Posterior cingulate gyrus (tissue), 11 donors: ENCODE measurements at places on chromosomes 12 and 14.

DNA sequence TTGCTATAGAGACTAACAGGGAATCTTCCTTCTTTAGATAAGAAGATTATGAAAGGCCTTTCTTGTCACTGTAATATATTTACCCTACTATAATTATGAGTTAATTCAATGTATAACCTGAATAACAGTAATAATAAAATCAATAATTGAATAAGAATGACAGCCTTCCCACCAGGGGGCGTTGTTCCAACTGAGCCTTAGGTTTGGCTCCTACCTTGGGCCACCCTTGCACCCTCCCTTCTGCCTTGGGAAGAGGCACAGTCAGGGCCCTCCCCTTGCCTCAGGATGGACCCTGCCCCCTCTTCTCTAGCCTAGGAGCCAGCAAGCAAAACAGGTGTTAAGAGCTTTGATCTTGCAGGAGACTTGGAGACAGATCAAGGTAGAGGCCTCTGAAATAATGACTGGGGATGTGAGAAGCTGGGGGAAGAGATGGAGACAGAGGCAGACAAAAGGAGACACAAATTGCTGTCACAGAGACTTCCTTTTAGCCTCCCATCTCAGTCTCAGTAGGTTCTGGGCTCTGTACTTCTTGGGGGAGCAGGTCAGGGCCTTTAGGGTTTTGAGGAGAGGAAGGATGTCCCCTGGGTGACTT, 40.1 kb upstream of the CISTR start:
- no peak for DNase-seq

DNA sequence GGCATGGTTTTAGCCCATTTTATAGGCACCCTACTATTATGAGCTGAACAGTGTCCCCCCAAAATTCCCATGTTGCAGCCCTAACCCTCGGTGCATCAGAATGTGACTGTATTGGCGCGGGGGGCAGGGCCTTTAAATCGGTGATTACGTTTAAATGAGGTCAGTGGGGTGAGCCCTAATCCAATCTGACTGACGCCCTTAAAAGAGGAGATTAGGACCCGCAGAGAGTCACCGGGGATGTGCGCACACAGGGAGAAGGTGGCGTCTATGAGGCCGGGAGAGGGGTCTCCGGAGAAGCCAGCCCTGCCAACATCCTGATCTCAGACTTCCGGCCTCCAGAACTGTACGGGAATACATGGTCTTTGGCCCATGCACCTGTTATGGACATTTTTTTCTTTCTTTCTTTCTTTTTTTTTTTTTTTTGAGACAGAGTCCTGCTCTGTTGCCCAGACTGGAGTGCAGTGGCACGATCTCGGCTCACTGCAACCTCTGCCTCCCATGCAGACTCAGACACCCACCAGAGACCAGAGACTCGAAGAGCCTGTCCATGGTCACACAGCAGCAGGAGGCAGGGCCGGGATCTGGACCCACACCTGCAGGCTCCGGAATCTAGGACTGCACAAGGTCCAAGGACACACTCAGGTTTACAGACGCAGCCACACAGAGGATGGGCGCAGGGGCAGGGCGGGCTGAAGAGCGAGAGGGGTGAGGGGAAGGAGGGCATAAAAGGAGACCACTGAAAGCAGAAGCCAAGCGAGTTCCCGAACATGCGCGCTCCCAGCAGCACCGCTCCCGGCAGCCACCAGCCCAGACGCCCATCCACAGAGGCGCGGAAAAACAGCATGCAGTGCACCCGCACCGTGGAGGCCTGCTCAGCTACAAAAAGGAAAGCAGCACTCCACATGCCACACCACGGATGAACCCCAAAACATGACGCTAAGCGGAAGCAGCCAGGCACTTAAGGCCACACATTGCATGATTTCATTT, 19.0 kb downstream of the SCARB1 start:
- DNase-seq, result no peak

DNA sequence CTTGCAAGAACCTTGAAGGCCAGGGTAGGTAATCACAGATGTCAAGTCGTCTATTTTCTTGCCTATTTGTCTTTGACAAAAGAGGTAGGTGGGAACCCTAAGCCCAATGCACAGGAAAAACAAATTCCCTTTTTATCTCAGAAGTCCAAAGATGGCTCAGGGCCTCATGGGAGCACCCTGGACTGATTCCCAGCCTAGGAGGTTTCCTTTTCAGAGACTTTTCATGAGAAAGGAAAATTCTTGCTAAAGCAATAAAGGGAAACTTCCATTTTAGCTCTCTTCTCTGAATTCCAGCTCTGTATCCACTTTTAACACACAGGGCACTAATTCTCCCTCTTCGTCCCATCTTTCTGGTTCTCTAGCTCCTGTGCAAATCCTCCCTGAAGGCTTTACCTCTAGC, 1.2 kb downstream of the ZNF641 start:
- no peak for DNase-seq

DNA sequence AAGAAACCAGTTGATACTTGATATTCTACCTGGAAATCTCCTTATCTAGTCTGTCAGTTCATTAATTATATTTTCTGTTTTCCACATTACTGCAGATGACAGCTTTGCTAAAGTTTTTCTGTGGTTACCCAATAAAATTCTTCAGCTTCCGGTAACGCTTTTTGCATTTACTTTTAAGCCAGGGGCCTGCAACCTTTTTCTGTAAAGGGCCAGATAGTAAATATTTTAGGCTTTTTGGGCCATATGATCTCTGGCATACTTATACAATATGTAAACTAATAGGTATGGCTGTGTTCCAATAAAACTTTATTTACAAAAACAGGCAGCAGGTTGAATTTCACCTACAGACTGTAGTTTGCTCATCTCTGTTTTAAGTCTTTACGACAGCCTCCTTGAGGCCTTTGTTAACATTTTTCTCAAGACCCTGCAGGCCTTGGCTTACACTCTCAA, 48.3 kb downstream of the SPATS2 start:
- DNase-seq, result no peak

- no peak for DNase-seq
These were observed 90.9 kb downstream of the BMP4 start for GRCh38 chr14:53865711-53866110.

DNA sequence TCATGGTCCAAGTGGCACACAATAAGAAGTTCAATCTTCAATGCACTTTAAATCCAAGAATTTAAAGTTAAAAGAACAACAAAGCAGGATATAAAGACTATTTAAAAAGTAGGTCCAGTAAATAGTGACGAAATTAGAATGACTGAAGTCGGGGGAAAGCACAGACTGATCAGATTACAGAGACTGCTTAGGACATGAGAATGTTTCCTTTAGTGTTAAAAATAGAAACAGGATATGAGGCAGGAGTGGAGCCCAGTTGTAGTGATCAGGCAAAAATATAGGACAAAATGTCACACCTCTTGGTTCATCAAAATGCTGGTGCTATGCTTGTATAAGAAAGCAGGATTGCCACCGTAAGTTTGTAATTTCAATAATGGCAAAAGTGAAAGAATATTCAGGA, 52.2 kb upstream of the CD163 start:
- DNase-seq, result no peak

GRCh38 chr12:50845021-50845647, 2.4 kb downstream of the TMPRSS12 start:
- no peak for DNase-seq

- DNase-seq, result peak; percentile 39
These were observed 145.3 kb downstream of the CACNA1C start for GRCh38 chr12:2198005-2198501.

DNA sequence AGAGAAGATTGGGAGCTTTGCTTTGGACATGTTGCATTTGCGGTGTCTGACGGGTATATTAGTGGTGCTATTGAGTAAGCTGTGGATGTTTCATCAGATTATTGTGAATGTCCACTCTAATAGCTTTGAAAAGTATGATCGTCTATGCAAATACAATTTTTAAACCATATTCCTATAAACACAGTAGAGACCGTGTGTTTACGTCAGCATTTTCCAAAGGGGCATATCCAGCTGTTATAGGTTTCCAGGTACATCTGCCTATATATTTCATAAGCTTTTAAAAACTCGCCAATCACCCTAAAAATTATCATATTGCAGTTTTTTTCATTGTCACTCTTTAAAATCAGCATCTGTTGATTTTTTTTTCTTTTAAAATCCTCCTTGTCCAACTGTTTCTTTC, 91.7 kb downstream of the NKX2-1 start:
- DNase-seq, result no peak

- no peak for DNase-seq
These were observed 4.7 kb downstream of the NAA25 start for GRCh38 chr12:112103758-112104503.

GRCh38 chr12:14573118-14573517, 5.4 kb upstream of the PLBD1 start:
- no peak for DNase-seq

- peak; percentile 71 for DNase-seq
These were observed 28.6 kb downstream of the PIGH start for GRCh38 chr14:67571275-67571990.

DNA sequence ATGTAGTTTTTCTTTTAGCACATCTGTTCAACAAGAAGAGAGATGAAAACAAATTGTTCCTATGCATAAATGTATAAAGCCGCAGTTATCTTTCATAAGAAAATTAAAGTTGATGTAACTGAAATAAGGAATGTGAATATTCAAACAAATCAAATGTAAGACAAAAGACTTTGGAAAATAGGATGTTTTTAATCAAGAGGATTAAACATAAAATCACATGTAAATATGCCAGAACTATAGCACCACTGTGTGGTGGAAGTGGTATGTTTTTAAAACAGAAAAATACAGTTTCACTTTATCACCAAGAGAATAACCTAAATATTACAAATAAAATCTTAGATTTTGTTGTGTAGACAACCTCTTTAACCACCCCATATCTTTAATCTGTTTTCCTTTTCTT, 40.4 kb downstream of the CAPS2 start:
- DNase-seq, result no peak

DNA sequence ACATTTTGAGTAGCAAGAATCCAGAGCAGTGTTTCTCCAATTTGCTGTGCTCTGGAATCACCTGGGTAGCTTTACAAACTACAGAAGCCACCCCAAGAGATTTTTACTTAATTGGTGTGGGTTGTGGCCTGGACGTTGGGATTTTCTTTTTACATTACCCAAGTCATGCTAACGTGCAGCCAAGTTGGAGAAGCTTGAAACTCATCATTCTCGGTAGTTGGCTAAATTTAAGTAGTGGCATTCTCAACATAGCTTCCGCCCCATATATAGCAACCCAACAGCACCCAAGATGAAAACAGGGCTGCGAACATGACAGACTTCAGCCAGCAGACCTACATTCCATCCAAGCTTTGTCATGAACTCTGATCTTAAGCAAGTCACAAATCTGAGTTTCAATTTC, 25.0 kb downstream of the DAD1 start:
- DNase-seq, result no peak

- DNase-seq, result no peak
These were observed 125.4 kb downstream of the SLC38A6 start for GRCh38 chr14:61106271-61106958.

DNA sequence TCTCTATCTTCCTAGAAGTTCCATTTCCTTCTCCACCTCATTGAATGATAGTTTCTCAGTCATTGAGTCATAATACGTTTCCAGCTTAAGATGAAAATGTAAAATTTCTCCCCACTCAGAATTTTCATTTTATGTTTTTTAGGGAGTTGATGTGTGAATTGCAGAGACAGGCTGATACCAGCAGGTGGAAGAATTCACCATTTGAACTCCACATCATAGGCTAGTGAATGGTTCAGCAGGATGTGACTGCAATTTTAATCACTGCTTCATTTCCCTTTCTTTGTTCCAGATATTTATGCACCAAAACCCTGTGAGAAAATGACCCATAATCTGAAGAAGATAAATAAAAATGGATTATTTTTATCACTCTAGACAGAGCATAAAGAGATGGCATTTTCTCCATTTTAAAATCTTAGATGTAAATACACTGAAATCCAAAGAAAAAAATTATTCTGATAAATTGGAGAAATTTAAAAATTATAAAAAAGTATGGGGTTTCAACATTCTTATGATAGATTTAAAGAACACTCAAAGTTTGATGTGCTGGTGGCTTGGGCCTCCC, 10.6 kb upstream of the PYGL start:
- no peak for DNase-seq

GRCh38 chr12:52049688-52050087, 1.6 kb upstream of the NR4A1 start:
- no peak for DNase-seq

DNA sequence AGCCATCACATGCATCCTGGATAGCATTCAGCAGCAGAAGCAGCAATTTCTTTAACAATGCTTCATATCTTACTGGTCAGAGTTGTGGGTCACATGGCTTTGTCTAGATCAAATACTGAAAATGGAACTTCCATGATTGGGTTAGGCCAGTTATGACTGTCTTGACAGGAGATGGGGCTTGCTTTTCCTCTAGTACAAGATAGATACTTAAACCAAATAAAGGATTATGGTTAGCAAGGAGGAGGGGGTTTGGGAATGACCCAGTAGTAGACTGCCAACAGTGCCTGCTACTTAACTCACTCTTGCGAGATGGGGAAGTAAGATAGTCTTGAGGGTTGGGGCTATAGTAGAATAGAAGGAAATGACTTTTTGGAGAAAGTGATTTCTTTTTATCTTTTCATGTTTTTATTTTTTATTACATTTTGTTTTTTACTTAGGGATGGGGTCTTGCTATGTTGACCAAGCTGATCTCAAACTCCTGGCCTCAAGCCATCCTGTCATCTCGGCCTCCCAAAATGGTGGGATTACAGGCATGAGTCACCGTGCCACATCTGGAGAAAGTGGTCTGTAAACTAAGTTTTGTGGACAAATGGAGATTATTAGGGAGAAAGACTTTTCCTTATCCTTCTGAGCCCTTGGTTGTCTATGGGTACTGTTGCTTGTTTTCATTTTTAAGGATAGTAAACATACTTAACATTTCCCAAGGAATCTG, 37.6 kb downstream of the WNK1 start:
- DNase-seq, result no peak

- DNase-seq, result no peak
These were observed 264.3 kb downstream of the AKAP6 start for GRCh38 chr14:32593290-32593942.

DNA sequence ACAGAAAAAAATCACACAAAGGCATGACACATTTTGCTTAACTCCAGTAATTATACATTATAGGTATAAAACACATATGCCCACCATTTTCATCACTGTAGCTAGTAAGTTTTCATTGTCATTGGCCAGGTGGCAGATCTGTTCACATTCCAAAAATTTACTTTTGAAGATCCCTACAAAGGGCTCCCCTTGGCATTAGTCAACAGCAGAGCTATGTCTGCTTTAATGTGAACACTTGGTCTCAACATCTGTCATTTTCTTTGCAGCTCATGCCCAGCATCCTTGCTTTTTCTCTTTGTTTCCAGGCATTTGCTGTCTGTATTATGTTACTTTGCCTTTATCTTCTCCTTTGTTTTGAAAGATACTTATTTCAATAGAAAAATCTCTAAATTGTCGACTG, 519.1 kb upstream of the FOXG1 start:
- no peak for DNase-seq
